ENCODE measurements at places on chromosomes 2 and 18.

- DNase-seq, result no peak
Measured at GRCh38 chr2:176812246-176812775, 400.3 kb upstream of the HNRNPA3 start.

DNA sequence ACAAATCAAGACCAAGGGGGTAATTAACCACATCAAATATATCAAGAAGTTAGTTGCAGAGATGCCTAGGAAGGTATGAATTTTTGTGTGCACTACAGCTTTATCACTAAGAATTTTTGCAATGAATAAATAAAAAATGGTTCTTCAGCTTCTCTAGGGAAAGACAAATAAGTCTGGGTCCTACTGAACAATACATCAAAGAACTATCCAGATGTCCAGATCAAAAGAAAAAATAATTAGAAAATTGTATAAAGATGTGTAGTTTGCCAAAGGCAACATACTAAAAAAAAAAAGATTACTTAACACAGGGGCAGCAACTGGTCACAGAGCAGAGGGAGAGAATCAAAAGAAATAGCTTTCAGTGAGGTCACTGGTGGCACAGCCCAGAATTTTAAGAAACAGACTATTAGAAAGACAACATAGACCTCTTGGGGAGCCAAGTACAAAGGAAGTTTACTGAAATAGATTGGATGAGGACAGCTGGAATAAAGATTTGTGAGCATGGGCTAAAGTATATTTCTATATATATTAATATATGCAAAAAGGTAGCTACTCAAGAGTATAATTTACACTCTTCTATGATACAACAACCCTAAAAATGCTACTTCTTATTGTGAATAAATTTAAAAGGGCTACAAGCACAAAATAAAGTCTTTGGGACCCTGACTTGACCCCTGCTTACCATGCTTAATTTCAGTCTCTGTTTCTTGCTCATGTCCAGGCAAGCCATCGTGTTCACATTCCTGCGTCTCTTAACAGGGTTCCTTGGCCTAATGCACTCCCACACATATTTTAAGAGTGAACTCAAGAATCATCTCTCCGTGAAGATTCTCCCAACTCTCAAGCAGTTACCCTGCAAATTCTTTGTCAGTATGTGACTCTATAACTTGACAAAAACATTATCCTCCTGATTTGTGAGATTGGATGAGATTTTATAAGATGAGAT, 99.0 kb upstream of the GRB14 start:
- DNase-seq, result peak; percentile 46

DNA sequence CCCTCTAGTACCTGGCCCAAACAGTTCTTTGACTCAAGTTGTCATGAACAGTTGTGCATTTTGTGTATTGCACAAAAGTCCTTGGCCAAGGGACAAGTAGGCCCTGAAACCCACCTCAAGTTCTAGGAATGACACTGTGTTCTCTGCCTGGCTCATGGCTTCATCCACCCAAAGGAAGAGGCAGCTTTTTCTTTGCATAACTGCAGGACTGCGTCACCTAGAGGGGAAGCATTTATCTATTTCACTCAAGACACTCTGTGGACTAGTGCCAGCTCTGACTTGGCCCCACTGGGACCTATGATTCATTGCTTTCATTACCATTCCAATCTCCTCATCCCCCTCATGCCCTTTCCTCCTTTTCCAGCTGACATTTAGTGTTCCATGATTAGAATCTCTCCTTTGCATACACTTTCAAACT, 119.3 kb upstream of the SIX2 start:
- peak; percentile 99 for DNase-seq

DNA sequence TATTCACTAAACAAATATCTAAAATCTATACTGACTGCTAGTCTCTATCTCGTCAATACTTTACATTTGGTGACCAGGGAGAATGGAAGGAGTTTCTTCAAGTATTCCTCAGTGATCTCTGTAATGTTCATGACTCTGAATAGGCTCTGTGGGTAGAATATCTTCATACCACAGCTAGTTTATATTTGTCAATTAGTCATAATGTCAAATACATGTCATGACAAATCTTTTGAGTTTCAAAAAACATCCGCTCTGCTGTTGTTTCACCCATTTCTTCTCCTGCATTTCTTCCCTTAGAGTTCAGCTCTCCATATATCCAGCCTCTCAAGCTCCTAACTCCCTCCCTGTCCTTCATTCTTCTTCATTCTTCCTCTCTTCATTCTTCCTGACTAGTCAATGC, 206.5 kb upstream of the FANCL start:
- no peak for DNase-seq

DNA sequence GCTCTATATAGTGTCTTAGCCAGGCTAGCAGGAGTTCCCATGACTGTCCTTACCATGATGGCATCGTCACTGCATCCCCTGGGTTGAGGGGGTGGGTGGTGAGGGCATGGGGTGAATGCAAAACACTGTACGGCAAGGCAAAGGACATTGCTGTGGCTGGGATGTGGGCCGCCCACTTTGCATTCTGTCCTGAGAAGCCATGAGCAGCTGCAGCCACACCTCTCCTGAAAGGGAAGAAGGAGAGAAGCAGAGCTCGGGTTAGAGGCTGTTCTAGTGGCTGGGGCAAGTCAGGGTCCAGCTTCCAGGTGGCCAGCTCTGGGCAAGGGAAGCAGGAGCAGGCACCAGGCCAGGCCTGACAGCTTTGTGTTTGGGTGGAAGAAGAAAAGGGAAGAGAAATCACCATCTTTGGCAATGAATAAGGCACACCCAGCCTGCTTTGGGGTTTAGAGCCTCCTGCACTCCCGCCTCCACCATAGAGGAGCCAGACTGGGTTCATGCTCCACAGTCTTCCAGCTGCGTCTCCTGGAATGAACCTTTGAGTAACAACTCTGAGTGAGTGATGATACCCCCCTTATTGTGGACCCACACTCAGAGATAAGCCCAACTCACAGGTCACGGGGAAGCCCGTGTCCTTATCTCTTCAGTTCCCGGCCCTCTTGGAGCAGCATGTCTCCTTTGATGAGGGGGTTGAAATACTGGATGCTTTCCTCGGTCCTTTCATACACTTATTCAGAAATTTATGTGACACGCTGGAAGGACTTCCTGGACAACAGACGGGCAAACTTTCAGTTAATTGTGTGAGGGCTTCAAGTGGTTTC, 63.4 kb downstream of the INPP4A start:
- DNase-seq, result no peak

- DNase-seq, result peak; percentile 22
Measured at GRCh38 chr2:50535971-50536759, 495.8 kb downstream of the NRXN1 start.

DNA sequence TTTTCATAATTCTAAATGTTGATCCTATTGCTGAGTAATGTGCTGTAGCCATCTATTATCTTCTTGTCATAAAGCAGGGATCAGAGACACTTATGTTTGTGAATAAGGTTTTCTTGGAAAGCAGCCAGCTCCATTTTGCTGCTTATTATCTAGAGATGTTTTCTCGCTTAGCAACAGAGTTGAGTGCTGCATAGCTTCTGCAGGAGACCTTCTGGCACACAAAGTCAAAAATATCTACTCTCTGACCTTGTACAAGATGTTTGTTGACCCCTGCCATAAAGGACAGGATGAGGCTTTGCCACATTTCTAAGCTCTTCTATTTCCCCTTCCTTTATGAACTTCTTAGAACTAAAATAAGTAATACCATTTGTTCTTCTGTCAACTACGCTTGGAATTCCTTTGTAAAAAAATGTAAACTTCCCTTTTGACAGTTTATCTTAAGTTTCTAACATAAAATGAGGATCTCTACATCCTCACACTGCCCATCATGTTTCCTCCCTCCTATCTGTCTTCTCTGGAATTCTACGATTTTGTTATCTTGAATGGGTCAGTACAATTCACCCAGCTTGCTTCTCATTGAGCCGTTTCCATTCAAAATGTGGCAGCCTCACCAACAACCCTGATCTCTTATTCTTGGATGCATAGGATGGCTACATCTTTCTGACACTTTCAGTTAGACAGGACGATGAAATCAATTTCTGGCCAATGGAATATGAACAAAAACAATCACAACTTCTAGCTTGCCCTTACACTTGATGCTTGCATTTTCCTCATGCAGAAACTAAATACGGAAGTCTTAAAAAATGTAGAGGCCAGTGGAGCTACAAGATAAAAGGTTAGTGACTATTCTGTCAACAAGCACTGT, 1377.0 kb downstream of the SUCLG1 start:
- DNase-seq, result peak; percentile 90

DNA sequence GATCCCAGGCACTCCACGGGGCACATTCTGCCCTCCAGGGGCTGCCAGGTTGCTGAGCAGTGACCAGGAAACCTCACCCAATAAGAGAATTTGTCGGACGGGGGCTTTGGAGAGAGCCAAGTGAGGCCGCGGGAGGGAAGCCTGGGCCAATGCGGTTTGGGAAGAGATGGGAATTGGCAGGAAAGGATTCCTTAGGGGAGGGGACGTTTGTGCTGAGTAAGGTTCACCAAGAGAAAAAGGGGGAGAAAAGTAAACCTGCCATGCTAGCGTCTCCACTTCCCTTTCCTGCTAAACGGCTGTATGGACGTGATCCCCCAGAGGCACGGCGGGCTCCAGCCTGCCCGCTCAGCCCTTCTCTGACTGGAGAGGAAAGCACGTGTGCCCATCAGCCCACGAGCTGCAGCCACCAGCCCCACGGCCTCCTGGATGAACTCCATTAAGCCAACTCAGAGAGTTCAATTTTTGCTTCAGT, 194.4 kb upstream of the ID2 start:
- peak; percentile 27 for DNase-seq

GRCh38 chr2:41772697-41773096, 275.1 kb upstream of the PKDCC start:
- no peak for DNase-seq

GRCh38 chr18:907885-908757, 3.5 kb downstream of the ADCYAP1 start:
- DNase-seq, result no peak

- DNase-seq, result no peak
Measured at GRCh38 chr2:239212929-239213642, 187.7 kb downstream of the HDAC4 start.

GRCh38 chr2:76759634-76760366, 762.4 kb downstream of the LRRTM4 start:
- no peak for DNase-seq

DNA sequence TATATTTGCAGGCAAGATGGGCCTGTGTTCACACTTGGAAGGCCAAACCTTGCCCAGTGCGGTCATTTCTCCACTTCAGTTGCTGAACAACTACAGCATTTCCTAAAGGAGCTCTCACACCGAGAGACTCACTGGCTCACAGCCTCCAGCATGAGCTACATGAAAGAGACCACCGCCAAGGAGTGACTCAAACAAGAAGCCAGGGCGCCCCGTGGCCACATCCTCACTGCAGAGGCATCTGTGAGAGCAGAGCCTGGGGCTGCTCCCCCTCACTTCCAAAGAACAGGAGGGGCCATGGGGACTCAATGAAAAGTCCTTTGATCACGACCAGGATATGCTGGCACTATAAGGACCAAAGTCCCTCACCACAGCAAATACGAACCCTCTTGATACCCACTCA, 50.0 kb downstream of the TMEM163 start:
- no peak for DNase-seq

DNA sequence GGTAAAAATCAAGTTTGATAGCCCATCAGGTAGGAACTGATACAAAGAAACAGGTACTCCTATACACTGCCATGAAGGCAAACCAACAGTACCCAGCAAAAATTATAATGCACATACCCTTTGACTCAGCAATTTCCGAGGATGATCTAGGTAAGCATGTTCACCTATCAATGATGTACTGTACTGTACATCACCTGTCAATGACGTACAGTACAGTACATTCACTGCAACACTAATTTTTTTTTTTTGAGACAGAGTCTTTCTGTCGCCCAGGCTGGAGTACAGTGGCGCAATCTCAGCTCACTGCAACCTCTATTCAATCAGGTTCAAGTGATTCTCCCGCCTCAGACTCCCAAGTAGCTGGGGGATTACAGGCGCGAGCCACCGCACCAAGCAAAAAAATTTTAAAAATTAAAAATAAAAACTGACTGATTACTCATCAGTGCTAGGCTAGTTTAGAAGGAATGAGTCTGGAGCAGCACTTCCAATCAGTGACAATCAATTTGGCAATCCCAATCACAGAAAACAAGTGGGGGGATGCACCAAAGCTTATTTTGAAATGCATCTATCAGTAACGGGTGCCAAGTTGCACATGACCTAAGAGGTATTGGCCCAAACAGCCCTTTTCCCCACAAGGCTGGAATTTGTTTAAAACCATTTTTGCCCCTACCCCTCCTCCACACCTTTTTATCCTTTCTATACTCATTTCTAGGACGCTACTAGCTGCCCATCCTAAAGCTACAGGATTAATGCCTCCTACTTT, 8.2 kb downstream of the SRSF7 start:
- DNase-seq, result no peak

DNA sequence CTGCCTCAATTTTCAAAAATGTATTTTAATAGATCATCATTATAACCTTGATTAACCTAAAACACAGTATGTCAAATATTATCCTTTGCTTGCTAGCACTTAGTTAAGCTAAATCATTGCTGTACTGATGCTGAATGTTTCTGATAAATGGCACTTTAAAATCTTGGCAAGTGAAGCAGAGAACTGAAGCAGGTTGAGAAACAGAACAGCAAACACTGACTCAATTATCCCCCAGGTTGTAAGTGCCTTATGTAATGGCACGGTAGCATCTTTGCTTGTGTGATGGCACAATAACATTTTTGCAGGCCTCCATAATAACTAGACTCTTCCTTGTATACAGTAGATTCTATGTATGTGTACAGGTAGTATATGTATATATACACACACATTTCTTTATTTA, 33.8 kb downstream of the ARHGAP15 start:
- DNase-seq, result no peak

GRCh38 chr18:53441761-53442414, 782.6 kb downstream of the MBD2 start:
- no peak for DNase-seq

- no peak for DNase-seq
Measured at GRCh38 chr2:1749489-1750119, 5.3 kb upstream of the PXDN start.

DNA sequence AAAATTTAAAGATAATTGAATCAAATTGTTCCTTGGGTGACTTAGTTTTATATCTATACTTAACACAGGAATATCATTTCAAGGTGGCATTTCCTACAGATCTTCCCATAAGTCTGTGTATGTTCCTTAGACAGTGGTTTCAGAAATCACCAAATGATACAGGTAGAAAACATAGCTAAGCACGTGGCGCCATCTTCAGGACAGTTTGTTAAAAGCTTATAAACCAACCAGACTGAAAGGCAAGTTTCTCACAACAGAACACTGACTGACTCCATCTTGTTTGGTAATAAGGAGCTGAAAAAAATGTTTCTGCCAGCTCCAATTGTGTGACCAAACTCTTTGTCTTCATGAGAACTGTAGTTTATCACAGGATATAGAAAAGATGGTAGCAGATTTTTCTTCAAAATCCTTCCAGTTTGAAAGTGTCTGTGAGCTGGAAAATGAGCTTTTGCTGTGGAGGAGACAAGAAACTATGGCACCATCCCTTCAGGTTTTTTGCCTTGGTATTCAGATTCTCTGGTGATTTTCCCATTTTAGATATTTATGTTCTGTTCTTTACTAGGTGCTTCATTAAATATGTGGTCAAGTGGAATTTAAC, 34.8 kb upstream of the NEUROD1 start:
- DNase-seq, result peak; percentile 71

- DNase-seq, result no peak
Measured at GRCh38 chr2:236678307-236678975, 108.8 kb downstream of the ACKR3 start.

- no peak for DNase-seq
Measured at GRCh38 chr18:44859751-44860439, 179.2 kb downstream of the SETBP1 start.
